ENCODE measurements at places on chromosomes 6 and 20. TPM values are rescaled to one million over a fixed set of nuclear protein-coding genes. Genes with fewer than 3 reads are reported as not detected.

The ZNF311 gene
- 1.4 TPM for polyA plus RNA-seq

The ATP6V1G2 gene
- polyA plus RNA-seq, result 9.3 TPM

The ARHGAP40 gene
- polyA plus RNA-seq, result not detected

The PERP gene
- polyA plus RNA-seq, result 11.6 TPM

The FOXS1 gene
- 5.0 TPM for polyA plus RNA-seq

The TRIM27 gene
- polyA plus RNA-seq, result 33.3 TPM

GRCh38 chr6:37171970-37172812 lies 2.2 kb downstream of the PIM1 start:
- DNase-seq, result peak; percentile 93
- H3K36me3 ChIP-seq, result no peaks in the 10 kb centered on the region
- peaks cover 4% of the 10 kb centered on the region for H3K4me1 ChIP-seq
- peak overlapping the region; percentile 87 for H3K27ac ChIP-seq
- peak overlapping the region; percentile 84 for H3K4me3 ChIP-seq
- H3K27me3 ChIP-seq, result no peaks in the 10 kb centered on the region

GRCh38 chr6:3471286-3471685 lies 14.4 kb upstream of the SLC22A23 start:
- no peak overlapping the region for H3K27ac ChIP-seq
- H3K4me3 ChIP-seq, result no peak overlapping the region
- DNase-seq, result no peak
- no peaks in the 10 kb centered on the region for H3K27me3 ChIP-seq
- no peaks in the 10 kb centered on the region for H3K36me3 ChIP-seq

DNA sequence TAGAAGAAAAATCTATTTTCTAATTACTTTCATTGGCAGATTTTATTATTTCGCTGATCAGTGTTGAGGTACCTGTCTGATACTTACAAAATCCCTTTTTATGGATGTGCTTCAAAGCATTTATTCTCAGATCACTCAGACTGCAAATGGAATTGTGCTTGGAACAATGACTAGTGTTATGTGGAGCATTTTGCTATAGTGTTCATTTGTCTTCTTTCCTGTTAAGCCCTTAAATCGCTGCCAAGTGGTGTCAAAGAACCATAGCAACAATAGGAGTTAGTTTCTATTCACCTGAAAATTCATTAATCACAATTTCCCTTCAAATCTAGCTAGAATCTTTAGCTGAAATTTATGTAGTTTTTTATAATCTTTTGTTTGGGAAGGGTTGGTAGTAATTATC lies 29.8 kb downstream of the SMPDL3A start:
- H3K27me3 ChIP-seq, result no peaks in the 10 kb centered on the region
- no peaks in the 10 kb centered on the region for H3K36me3 ChIP-seq
- H3K4me1 ChIP-seq, result no peaks in the 10 kb centered on the region
- no peak overlapping the region for H3K27ac ChIP-seq
- no peak for DNase-seq
- H3K4me3 ChIP-seq, result no peak overlapping the region

GRCh38 chr6:131231103-131231502 lies 95.8 kb downstream of the AKAP7 start:
- H3K27me3 ChIP-seq, result no peaks in the 10 kb centered on the region
- H3K27ac ChIP-seq, result no peak overlapping the region
- no peak overlapping the region for H3K4me3 ChIP-seq
- no peaks in the 10 kb centered on the region for H3K36me3 ChIP-seq
- DNase-seq, result no peak

- H3K4me3 ChIP-seq, result no peak overlapping the region
- H3K36me3 ChIP-seq, result no peaks in the 10 kb centered on the region
- H3K27ac ChIP-seq, result no peak overlapping the region
- no peak for DNase-seq
- no peaks in the 10 kb centered on the region for H3K27me3 ChIP-seq
These were observed 34.1 kb downstream of the CDS2 start for GRCh38 chr20:5160882-5161281.

GRCh38 chr6:139940741-139941729 lies 566.6 kb upstream of the CITED2 start:
- peaks cover 5% of the 10 kb centered on the region for H3K4me1 ChIP-seq
- H3K36me3 ChIP-seq, result no peaks in the 10 kb centered on the region
- no peak overlapping the region for H3K4me3 ChIP-seq
- DNase-seq, result no peak
- no peaks in the 10 kb centered on the region for H3K27me3 ChIP-seq

DNA sequence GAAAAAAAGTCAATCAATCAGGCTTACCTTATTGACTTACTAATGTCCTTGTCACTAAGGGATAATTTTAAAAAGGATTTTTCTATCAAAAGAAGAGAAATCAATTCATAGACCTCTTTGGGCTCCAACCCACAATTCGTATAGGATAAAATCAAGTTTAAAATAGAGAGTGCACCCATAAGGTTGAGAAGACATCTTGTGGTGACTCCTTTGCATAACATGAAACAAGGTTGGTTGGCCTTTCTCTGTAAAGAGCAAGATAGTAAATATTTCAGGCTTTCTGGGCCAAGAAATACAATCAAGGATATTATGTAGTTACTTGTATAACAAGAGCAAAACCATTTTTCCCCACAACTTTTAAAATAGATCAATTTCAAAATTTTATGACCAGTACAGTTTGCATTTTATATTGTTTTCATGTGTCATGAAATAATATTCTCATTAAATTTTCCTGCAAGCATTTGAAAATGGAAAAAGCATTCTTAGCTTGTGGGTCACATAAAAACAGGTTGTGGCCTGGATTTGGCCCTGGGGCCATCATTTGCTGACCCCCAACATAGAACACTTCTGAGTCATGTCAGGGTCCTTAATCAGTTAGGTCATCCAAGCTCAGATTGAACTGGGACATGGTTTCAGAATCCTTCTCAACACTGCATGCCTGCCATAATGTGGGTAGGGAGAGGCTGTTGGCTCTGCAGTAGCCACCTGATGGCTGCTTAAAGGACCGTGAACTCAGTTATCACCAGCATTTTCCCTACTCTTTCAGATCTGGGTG lies 76.7 kb downstream of the MYB start:
- DNase-seq, result no peak
- no peaks in the 10 kb centered on the region for H3K36me3 ChIP-seq
- H3K27ac ChIP-seq, result no peak overlapping the region

DNA sequence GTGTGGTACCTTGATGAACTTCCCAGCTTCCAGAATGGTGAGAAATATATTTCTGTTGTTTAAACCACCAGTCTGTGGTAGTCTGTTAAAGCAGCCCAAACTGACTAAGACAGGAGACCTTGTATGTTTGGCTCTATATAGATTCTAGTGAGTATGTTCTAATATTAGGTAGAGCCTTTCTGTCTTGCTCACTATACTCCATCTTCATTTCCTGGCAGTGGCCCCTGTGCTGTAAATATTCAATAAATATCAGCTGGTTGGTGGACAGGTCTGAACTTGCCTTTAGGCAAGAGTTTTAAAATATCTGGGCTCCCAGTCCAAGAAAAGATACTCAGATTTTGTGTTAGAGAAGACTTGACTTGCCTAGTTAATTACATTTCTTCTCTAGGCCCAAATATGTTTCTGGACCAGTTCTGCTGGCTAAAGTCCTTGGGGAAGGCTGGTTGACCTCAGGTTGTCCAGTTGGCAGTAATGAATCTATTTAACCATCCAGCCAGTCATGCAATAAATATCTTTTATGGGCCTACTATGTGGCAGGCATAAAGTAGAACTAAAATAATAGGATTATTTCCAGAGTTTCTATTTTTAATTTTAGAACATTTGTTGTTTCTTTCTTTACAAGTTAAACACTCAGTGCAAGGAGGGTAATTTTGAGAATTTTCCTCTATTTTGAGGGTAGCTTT lies 22.3 kb downstream of the PPP1R14C start:
- H3K27ac ChIP-seq, result no peak overlapping the region
- no peak for DNase-seq
- H3K4me3 ChIP-seq, result no peak overlapping the region
- H3K27me3 ChIP-seq, result no peaks in the 10 kb centered on the region
- no peaks in the 10 kb centered on the region for H3K4me1 ChIP-seq

- H3K27me3 ChIP-seq, result no peaks in the 10 kb centered on the region
- H3K4me1 ChIP-seq, result no peaks in the 10 kb centered on the region
- no peak overlapping the region for H3K27ac ChIP-seq
- H3K36me3 ChIP-seq, result no peaks in the 10 kb centered on the region
- DNase-seq, result no peak
- no peak overlapping the region for H3K4me3 ChIP-seq
These were observed 713.4 kb downstream of the TBC1D32 start for GRCh38 chr6:120620900-120621299.

GRCh38 chr20:51573576-51574243 lies 31.2 kb upstream of the NFATC2 start:
- H3K27ac ChIP-seq, result no peak overlapping the region
- H3K27me3 ChIP-seq, result no peaks in the 10 kb centered on the region
- no peak overlapping the region for H3K4me3 ChIP-seq

DNA sequence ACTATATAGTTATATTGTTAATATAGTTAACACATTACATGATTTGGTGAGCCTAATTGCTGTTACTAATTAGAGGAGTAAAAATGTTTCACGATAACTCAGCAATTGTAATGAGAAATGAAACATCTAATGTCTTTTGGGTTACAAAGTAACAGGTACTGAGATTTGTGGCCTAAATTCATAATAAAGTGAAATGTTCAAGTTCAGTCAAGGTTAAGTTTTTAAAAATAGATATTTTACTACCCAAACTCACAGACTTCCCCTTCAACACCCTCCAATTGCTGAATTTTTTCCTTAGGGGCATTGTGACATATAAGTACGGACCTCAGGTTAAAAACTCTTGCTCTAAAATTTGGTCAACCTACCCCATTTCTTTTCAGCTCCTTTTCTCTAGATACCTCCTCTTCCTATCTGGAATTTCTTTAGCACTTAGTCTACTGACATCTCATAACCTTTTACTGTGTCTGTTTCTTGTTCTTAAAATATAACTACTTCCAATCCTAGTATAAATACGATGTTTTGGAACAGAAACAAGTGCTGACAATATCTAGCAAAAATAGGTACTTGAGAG lies 112.3 kb upstream of the PRSS16 start:
- H3K4me1 ChIP-seq, result peaks cover 6% of the 10 kb centered on the region
- H3K27ac ChIP-seq, result no peak overlapping the region

DNA sequence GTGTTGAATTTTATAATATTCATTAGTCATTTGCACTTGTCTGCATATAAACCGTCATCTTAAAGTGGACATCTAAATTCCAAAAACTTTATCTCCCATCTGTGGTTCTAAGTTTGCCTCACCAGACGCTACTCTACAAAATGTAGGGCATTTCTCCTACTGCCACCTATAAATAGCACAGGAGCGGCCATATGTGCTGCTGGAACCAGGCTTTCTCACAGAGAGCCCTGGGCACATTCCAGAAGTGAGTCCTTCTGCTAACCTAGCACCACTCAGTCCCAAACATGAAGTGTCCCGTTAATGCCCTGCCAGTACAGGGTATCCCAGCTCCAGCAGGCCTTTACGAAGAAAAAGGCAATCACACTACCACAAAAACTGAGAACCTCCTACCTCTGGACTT lies 153.7 kb downstream of the TMEM242 start:
- no peak overlapping the region for H3K27ac ChIP-seq
- DNase-seq, result no peak
- H3K27me3 ChIP-seq, result no peaks in the 10 kb centered on the region
- no peak overlapping the region for H3K4me3 ChIP-seq
- H3K4me1 ChIP-seq, result peaks cover 6% of the 10 kb centered on the region

- DNase-seq, result no peak
- no peaks in the 10 kb centered on the region for H3K36me3 ChIP-seq
- no peak overlapping the region for H3K27ac ChIP-seq
- no peaks in the 10 kb centered on the region for H3K27me3 ChIP-seq
- no peak overlapping the region for H3K4me3 ChIP-seq
These were observed 42.9 kb upstream of the MAP7 start for GRCh38 chr6:136592930-136593673.

DNA sequence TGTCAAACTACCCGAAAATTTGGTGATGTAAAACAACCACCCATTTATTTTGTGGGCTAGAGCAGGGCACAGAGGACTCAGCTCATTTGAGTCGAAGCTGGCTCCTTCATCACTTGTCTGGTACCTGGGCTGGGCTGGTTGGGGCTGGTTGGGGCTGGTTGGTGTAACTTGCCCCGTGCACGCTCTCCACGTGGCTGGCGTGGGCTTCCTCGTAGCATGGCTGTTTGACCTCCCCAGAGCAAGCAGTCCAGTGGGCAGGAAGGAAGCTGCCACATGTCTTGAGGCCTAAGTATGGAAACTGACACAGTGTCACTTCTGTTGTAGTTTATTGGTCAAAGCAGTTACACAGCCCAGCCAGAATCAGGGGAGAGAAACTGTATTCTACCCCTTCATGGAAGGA lies 27.1 kb downstream of the BCAS4 start:
- H3K4me1 ChIP-seq, result peaks cover 3% of the 10 kb centered on the region
- H3K27ac ChIP-seq, result no peak overlapping the region
- H3K27me3 ChIP-seq, result no peaks in the 10 kb centered on the region
- DNase-seq, result no peak
- no peak overlapping the region for H3K4me3 ChIP-seq

DNA sequence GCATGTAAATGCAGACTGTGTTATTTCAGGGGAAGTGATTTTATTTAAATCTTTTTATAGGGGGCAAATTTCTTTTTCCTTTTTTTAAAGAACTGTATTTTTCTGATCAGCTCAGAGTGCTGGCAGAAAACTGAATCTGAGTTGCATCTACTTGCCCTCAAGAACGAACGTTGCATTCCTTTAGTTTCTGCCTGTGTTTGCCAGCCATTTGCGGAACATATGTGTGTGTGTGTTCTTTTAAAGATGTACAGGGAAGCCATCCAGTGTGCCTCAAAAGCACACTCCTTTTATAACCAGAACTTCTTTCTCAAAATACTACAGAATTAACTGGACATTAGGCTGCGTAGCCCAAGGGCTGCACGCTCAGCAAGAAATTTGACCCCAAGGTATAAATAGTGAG lies 25.8 kb upstream of the INSM1 start:
- no peak overlapping the region for H3K4me3 ChIP-seq
- H3K36me3 ChIP-seq, result no peaks in the 10 kb centered on the region
- no peaks in the 10 kb centered on the region for H3K4me1 ChIP-seq
- no peak for DNase-seq
- no peaks in the 10 kb centered on the region for H3K27me3 ChIP-seq

- no peaks in the 10 kb centered on the region for H3K36me3 ChIP-seq
- H3K27me3 ChIP-seq, result no peaks in the 10 kb centered on the region
- no peak overlapping the region for H3K27ac ChIP-seq
These were observed 42.3 kb downstream of the RPP40 start for GRCh38 chr6:4961322-4962168.

GRCh38 chr6:166862287-166862977 lies 93.9 kb downstream of the RNASET2 start:
- DNase-seq, result no peak
- H3K36me3 ChIP-seq, result no peaks in the 10 kb centered on the region
- H3K4me1 ChIP-seq, result no peaks in the 10 kb centered on the region

DNA sequence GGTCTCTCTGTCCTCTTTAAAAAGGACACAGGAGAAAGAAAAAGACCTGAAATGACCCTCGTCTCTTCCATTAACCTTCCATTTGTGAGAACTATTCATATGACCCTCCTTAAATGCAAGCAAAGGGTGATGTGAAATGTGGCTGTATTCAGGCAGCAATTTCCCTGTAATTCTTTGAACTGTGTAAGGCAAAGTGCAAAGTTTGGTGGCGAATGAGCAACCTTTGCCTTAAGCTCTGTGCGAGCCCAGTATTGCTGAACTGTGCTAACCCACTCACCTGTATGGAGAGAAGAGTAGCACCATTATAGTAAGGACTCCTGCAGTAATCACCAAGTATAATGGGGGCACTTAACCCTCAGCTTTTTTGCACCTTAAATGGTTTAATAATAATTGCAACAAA lies 223.4 kb downstream of the PLCB1 start:
- H3K4me3 ChIP-seq, result no peak overlapping the region
- H3K27me3 ChIP-seq, result no peaks in the 10 kb centered on the region
- DNase-seq, result no peak
- no peaks in the 10 kb centered on the region for H3K4me1 ChIP-seq

Data from ovary (tissue), 10 donors.